ENCODE measurements at places on chromosomes 1 and 21.

GRCh38 chr1:30323352-30323751, 400.0 kb downstream of the MATN1 start:
- DNase-seq, result no peak

- peak; percentile 82 for DNase-seq
These were observed 30.9 kb upstream of the CACYBP start for GRCh38 chr1:174968750-174969244.

GRCh38 chr1:6330410-6330911, 63.1 kb downstream of the ACOT7 start:
- DNase-seq, result peak; percentile 77

DNA sequence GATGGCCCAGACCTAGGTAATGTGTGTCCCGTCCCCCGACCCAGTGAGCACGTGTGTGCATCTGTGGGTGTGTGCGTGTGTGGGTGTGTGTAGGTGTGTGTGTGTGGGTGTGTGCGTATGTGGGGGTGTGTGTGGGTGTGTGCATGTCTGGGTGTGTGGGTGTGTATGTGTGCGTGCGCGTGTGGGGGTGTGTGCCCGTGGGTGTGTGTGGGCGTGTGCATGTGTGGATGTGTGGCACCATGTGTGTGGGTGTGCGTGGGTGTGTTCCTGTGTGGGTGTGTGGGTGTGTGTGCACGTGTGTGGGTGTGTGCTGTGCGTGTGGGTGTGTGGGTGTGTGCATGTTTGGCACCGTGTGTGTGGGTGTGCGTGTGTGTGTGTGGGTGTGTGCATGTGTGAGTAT, 309.5 kb downstream of the KIF26B start:
- DNase-seq, result no peak

DNA sequence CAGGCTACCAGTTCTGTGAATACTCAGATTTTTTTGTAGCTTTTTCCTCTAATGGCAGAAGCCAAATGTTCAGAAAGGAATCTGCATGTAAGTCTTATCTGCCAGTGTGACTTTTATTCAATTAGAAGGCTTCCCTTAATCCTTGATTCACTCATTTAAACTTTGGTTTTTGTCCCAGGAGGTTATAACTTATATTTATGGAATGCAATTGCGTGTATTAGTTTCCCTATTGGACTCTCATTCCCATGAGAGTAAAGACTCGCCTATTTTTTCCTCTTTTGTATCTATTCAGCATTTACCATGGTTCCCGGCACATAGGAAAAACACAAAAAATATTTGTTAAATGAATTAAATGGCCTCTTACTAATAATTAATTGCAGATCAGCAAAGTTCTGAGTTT, 3.5 kb downstream of the NTMT2 start:
- peak; percentile 31 for DNase-seq

GRCh38 chr1:106554294-106554693, 502.2 kb upstream of the PRMT6 start:
- DNase-seq, result peak; percentile 49

DNA sequence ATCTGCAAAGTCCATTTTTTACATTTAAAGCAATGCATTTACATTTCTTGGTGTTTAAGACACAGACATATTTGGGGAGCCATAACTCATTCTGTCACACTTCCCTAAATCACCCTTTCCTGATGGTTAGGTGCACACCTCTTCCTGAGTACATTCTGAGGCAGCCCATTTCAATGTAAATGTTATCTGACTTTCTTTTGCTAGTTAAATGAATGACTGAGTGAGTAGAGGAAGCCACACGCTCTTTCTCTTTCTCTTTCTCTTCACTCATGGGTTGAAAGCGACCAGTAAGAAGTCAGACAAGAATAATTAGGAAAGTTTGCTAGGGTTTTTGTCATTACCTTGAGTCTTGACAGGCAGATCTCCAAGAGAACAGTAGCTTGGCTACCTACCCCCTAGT, 143.1 kb downstream of the S1PR1 start:
- no peak for DNase-seq

- no peak for DNase-seq
These were observed 733.1 kb downstream of the MATN1 start for GRCh38 chr1:29990304-29990703.

DNA sequence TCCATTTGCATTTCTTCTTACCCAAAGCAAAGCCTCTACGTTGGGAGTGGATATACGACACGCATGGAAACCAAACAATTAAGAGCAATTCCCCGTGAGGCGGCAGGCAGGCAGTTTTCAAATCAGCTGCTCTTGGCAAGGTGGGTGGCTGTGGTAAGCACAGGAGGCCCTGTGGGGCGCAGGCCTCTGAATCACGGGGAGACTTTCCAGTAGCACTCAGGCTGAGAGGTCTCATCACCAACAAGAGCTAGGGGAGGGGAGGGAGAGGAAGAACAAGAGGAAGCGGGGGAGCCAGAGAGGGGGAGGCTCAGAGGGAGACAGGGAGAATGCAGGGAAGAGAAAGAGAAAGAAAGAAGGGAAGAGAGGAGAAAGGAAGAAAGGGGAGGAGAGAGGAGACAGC, 56.4 kb downstream of the MT1HL1 start:
- DNase-seq, result no peak

- no peak for DNase-seq
These were observed 179.4 kb downstream of the LYPLAL1 start for GRCh38 chr1:219352961-219353651.

- DNase-seq, result no peak
These were observed 302.1 kb upstream of the SPAG17 start for GRCh38 chr1:118487091-118487490.

DNA sequence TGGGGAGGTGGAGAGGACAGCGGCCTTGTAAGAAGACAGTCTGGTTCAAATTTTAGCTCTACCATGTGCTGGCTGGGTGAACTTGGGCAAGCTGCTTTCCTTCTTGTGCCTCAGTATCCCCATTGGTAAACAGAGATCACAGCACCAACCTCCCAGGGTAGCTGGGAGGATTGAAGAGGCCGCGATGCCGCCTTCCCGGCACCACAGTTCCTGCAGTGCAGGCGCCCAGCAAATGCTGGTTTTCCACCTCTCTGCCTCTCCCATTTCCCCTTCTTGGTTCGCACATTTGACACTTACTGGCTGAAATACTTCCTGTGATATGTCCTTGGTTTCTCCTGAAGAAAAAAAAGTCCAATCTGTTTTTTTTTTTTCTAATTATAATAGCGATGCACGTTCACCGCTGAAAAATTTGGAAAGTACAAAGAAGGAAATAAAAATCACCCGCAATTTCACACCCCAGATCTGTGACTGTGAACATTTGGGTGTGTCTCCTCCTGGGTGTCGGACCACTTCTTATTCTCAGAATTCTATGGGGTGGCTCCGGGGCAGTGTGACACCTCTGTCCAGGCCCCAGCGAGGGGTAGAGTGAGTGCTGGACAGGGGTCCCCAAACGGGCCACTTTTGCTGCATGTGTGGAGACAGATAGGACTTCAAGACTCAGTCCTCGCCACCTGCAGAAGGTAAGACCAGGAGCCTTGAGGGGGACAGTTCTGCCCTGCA, 73.1 kb downstream of the RUNX3 start:
- no peak for DNase-seq

DNA sequence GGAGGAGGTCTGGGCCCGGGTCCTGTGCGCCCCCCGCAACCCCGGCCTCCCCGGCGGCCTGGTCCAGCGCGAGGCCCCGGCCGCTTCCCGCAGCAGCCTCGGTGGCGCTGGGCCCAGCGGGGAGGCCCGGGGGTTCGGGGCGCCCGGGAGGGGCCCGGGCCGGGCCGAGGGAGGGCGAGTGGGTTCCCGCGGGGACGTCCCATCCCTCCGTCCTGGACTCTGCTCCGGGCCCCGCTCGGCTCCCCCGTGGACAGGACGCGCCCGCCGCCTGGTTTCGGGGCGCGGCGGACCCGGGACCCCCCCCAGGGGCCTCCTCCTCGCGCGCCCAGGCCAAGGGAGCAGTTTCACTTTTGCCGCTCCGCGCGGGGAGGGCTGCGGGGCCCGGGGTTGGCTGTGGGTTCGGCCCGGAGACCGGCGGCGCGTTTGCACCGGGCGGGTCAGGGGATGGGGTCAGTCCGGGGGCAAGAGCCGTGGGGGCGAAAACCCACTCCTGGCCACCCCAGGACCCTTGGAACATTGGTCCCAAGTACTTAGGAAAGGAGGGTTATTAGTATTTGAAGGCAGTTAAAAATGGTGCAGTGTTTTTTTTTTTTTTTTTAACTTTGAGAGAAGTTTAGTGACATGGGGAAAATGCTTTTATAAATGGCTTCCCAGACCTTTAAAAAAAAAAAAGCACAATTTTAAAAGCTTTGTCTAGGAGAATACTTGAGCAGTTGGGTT, 677 bp downstream of the AGPAT3 start:
- DNase-seq, result no peak

- DNase-seq, result peak; percentile 55
These were observed 25.6 kb downstream of the TOMM20 start for GRCh38 chr1:235102993-235103411.

DNA sequence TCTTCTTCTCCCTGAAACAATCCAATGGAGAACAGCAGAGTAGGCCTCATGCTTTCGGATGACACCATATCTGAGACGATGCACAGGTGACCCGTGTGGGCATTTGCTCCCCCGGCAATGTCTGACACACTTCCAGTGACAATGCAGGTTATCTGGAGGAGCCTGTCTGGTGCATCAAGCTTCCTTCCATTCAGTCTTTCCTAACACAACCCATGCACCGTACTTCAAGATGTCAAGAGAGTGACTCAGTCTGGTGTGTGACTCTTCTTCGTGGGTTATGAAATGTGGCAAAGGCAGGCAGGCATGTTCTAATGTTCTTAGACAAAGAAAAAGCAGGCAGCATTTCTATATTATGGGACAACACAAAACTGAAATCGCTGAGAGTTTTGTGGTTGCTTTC, 159.1 kb downstream of the EDEM3 start:
- DNase-seq, result peak; percentile 73

- DNase-seq, result no peak
These were observed 30.6 kb downstream of the KCND3 start for GRCh38 chr1:111958851-111959250.

DNA sequence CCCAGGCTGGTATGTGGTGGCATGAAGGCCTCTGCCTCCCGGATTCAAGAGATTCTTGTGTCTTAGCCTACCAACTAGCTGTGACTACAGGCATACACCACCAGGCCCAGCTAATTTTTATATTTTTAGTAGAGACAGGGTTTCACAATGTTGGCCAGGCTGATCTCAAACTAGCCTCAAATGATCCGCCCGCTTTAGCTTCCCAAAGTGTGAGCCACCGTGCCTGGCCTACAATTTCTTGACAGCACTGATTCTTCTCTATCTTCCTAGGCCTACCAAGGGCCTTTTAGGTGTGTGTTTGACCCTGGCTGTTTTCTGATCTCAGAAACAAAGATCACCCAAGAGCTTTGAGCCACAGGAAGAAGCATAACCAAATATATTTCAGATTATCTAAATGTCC, 540.8 kb upstream of the ADAMTS5 start:
- no peak for DNase-seq

DNA sequence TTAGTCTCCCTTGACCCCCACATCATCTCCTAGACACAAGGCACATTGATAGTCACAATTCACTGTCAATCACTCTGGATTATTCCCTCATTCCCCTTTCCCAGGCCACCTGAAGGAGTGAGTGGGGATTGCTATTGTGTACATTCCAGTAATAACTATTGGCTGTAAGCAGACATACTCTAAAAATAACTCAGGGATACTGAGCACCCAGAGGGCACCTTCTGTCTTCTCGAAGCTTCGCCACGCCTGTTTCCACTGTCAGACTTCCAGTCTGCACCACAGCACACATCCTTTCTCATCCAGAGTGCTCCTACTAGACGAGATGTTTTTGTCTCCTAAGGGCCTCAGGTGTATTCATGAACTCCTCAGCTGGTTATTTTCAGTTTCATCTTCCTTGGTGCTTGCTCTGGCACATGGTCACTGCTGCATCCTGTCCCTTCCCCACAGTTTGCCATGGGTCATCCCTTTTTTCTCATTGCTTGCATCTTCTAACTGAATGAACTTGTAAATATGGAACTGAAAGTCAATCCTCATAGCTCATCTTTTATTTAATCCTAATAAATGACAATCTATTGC, 848 bp upstream of the APOBEC4 start:
- DNase-seq, result no peak

GRCh38 chr1:47229886-47230691, 1.9 kb downstream of the TAL1 start:
- DNase-seq, result no peak

GRCh38 chr1:223222377-223222776, 79.3 kb upstream of the TLR5 start:
- no peak for DNase-seq

GRCh38 chr1:186849271-186849671, 20.5 kb downstream of the PLA2G4A start:
- DNase-seq, result no peak

GRCh38 chr21:37535672-37536071, 169.1 kb downstream of the DYRK1A start:
- no peak for DNase-seq

GRCh38 chr1:39212499-39212898, 8.0 kb downstream of the MACF1 start:
- DNase-seq, result no peak

- DNase-seq, result peak; percentile 72
These were observed 57.4 kb downstream of the SSX2IP start for GRCh38 chr1:84632673-84633434.

DNA sequence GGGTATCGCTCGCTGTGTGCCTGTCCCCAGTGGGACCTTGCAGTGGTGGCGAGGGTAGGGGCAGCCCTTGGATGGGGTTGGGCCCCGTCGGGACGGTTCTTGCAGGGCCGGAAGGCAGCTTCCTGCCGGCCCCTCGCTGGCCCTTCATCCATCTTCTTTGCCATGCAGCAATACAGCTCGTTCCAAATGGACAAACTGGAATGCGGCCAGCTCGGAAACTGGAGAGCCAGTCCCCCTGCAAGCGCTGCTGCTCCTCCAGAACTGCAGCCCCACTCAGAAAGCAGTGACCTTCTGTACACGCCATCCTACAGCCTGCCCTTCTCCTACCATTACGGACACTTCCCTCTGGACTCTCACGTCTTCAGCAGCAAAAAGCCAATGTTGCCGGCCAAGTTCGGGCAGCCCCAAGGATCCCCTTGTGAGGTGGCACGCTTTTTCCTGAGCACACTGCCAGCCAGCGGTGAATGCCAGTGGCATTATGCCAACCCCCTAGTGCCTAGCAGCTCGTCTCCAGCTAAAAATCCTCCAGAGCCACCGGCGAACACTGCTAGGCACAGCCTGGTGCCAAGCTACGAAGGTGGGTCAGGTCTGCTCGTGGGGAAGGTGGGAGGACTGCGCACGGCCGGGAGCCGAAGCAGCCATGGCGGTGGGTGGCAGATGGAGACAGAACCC, 45.8 kb downstream of the SIM2 start:
- no peak for DNase-seq

GRCh38 chr1:214990619-214991018, 91.9 kb upstream of the KCNK2 start:
- peak; percentile 98 for DNase-seq

GRCh38 chr21:42080788-42081083, 9.6 kb downstream of the UMODL1 start:
- peak; percentile 93 for DNase-seq

Measured in fibroblast of skin of abdomen (primary cell).